ENCODE measurements at places on chromosomes 16 and 17.
A peak's percentile ranks its signal among the peaks of the same experiment; 100 is the strongest.

- no peak for DNase-seq
Measured at GRCh38 chr17:27895940-27896535, 2.9 kb upstream of the LYRM9 start.

DNA sequence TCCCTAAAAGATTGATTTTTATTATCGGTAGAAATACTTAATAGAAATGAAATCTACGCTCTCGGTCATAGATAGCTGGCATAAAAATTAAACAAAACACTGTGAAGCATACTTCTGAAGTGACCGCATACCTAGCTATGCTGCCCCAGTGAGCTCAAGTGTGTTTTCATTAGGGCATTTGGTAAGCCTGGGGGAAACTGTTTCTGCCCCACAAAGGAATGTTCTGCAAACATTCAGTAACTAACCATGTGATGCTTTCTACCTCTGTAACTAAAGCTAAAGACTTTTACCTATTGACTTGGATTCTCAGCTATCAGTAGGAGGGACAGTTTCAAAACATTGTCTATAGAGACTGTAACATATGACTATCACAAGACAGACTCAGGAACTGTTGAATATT is 93.5 kb upstream of the HSBP1 start:
- DNase-seq, result no peak

DNA sequence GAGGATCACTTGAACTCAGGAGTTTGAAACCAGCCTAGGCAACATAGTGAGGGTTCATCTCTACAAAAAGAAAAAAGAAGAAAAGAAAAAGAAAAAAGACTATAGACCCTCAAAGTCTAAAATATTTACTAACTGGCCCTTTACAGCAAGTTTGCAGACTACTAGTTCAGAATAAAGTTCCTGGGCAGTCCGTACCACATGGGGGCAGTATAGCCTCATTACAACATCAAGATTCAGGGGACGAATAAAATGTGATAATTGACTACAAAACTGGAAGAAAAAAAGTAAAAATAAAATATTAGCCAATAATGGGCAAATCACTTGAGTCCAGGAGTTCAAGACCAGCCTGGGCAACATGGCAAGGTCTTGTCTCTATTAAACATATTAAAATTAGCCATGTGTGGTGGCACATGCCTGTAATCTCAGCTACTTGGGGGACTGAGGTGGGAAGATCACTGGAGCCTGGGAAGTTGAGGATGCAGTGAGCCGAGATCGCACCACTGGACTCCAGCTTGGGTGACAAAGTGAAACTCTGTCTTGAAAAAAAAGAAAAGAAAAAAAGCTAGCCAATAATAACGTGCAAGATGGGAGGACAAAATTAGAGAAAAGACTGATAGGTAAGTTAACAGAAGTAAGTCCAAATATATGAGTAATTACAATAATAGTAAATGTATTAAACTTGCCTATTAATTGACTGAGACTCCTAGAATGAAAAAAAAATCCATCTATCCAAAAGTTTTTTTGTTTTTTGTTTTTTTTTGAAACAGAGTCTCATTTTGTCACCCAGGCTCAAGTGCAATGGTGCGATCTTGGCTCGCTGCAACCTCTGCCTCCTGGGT is 129.4 kb upstream of the SEC14L1 start:
- DNase-seq, result peak; percentile 48

- DNase-seq, result no peak
Measured at GRCh38 chr16:66481081-66481942, 54.2 kb downstream of the BEAN1 start.

- peak; percentile 14 for DNase-seq
Measured at GRCh38 chr16:56300242-56300623, 108.9 kb downstream of the GNAO1 start.

GRCh38 chr16:81810894-81811538 is 31.9 kb downstream of the PLCG2 start:
- DNase-seq, result no peak

DNA sequence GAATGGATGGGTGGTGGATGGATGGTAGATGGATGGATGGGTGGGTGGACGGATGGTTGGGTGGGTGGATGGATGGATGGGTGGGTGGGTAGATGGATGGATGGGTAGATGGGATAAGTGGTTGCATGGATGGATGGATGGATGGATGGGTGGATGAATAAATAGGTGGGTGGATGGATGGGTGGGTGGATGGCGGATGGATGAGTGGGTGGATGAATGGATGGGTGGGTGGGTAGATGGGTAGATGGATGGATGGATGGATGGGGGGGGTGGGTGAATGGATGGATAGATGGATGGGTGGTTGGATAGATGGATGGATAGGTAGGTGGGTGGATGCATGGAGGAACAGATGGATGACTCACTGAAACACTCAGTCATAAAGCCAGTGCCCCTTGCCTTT is 51.0 kb upstream of the FASN start:
- no peak for DNase-seq

- no peak for DNase-seq
Measured at GRCh38 chr16:65116818-65117430, 4.9 kb downstream of the CDH11 start.

GRCh38 chr17:77651988-77652387 is 306.5 kb upstream of the TNRC6C start:
- DNase-seq, result no peak

DNA sequence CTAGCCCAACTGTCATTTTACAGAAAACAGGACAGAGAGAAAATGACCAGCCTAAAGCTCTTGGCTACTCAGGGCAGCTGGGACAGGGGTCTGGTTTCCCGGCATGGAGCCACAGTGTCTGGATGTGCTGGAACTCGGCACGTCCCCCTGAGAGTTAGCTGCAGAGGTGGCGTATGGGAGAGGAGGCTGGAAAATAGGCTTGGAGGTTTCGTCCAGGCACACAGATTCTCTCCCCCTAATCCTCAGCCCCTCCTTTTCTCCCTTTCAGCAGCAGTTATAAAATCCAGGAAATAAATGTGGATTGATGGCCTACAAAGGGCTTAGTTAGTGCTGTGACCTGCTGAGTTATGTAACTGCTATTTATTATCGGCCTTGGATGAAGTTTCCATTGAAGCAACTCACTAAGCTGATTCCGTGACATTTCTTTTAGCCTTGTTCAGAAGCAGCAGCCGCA is 89.5 kb upstream of the TOB1 start:
- DNase-seq, result no peak

DNA sequence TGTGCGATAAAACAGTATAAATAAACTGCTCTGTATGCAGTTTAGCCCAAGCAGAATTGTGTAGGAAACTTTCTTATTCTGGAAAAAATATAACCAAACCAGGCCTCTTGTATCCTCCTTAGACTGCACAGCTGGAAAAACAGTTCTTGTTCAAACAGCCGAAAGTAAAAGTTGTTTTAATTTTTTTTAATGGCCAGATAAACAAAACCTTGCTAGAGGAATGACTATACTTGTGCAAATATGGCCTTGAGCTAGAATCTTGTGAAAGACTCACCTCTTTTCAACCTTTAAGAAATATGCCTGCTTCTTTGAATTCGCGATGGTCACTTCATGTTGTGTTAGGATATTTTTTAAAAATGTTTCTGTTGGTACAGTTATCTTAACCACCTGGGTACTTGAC is 114.5 kb upstream of the MAF start:
- no peak for DNase-seq

DNA sequence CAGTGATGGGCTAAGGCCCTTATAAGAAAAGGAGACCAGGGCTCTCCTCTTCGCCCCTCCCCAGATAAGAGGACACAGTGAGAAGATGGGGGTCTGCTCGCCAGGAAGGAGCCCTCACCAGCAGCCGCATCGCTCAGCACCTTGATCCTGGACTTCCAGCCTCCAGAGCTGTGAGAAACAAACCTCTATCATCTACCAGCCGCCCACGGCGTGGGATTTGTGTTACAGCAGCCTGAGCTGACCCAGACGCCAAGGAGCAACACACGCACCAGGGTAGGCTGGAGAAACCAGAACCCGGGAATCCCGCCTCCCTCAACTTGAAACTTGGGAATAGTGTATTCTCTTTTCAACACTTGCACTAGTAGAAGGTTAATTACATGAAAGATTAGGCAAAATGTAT is 4.2 kb upstream of the ZG16B start:
- DNase-seq, result no peak

GRCh38 chr16:1156055-1156982 is 3.4 kb downstream of the CACNA1H start:
- DNase-seq, result no peak

GRCh38 chr16:35344012-35344762 is 1884.8 kb downstream of the TP53TG3F start:
- no peak for DNase-seq

GRCh38 chr16:80687606-80688005 is 116.8 kb downstream of the CDYL2 start:
- DNase-seq, result no peak

DNA sequence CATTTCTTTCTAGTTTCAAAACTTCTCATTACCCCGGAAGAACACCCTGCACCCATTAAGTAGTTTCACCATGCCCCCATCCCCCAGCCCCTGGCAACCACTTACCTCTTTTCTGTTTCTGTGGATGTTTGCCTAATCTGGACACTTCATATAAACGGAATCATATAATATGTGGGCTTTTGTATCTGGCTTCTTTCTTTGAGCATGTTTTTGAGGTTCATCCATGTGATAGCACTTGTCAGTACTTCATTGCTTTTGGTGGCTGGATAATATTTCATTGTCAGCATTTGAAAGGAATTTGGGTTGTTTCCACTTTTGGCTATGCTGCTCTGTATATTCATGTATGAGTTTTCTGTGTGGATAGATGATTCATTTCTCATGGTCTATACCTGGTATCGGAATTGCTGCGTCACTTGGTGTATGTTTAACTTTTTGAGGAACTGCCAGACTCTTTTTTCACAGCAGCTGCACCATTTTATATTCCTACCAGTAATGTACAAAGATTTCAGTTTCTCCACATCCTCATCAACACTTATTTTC is 30.0 kb upstream of the SLC5A10 start:
- DNase-seq, result peak; percentile 44

DNA sequence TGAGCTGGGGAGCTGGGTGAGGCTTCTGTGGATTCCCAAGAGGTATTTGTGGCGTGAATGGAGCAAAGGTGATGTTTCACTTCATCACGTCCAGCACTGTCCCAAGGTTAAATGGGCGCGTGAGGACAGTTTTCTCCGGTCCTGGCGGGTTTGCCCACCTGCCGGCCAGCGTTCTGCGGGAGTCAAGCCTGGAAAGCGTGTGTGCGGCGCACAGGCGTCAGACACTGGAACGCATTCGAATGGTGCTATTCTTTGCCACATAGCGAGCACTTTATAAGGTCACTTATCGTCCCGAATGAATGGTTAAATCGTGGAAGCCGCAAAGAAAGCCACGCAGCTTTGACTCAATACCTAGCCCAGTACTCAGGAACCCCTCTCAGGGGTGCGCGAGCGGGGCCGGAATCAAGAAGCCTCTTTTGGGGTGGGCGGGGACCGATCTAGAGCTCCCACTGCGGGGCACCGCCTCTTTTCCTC is 446 bp upstream of the PSMD11 start:
- DNase-seq, result no peak

- peak; percentile 12 for DNase-seq
Measured at GRCh38 chr16:20740007-20740883, 1.4 kb downstream of the THUMPD1 start.

DNA sequence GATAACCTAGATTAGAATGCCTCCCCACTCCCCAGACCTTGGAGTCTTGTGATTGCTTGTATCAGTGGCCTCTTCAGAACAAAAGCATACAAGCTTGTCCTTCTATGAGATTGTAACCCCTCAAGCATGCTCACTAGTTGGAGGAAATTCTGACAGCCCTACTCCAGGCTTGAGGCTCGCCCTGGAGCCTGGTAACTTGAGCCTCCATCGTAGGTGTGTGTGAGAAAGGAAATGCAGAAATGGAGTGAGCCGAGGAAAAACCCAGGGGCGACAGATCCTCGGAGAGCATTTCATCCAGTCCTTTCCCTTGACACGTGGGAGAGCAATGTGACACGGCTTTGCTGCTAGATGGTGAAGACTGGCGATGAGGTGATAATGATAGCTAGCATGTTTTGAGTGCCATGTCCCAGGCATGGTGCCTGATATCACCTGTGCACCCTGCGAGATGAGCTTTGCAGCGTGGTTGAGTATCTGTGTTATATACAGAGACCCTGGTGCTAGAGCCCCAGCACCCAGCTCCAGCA is 31.2 kb downstream of the GNAO1 start:
- no peak for DNase-seq

DNA sequence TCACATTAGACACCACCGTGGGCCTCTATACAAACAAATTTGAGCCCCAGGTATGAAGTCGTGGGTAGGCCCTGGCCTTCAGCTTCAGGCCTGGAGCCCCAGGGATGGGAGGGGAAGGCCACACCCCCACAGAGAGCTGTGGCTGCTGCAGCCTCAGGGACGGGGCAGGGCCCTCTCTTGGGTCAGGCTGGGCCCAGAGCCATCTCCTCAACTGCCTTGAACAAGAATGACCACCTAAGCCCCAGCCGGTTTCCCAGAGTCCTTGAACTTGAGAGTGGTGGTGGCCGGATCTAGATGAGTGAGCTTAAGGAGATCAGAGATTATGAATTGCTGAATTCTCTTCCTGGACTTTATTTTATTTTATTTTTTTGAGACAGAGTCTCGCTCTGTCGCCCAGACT is 18.6 kb downstream of the SCNN1B start:
- DNase-seq, result no peak

DNA sequence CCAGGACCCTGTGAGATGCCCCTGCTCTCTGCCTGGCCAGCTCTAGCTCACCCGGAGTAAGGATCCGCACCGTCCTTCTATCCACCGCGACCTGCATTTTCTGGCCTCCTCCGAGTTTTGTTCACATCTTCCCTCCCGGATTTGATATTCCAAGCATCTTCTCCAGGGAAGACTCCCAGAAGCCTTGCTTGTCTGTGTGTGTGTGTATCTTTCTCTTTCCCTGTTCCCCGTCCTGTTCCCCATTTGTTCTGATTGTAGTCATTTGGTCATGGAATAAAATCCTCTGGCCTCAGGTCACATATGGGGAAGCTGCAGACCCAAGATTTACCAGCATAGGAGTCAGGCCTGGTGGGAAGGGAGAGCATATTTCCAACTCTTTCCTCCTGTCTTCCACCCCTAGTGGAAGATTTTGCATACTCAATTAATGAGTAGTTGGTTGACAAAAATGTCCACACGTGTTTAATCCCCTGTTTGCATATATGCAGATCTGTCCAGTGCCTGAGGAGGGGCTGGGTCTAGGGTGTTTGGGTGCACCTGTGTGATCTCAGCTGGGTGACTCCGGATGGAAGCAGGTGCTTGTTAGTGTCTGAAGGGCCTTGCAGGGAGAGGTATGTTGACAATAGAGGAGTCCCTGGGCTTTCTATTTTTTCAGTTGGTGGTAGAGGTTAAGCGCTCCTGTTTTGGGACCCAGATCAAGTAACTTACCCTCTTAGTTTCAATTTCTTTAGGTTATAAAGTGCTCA is 1.9 kb downstream of the PRAC1 start:
- no peak for DNase-seq

- DNase-seq, result peak; percentile 71
Measured at GRCh38 chr17:72297326-72298115, 176.7 kb downstream of the SOX9 start.

DNA sequence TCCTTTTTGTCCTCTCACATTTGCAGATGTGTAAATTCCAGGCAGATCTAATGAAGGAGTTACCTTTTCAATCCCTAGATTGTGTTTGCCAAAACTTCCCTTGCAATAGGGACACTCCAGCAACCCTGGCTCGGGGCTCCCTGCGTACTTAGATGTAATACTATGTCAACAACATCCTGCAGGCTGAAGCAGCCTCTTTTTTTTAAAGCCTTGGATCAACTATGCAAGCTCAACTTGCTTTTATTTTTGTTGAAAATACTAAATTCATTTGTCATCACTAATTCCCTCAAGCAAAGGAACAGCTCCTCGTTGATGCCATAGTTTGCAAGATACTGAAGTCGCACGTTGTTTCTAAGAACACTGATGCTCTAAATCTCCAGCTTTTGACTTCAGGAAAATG is 59.1 kb downstream of the GRIN2A start:
- DNase-seq, result no peak
